ENCODE measurements at places on chromosomes 4 and X.

DNA sequence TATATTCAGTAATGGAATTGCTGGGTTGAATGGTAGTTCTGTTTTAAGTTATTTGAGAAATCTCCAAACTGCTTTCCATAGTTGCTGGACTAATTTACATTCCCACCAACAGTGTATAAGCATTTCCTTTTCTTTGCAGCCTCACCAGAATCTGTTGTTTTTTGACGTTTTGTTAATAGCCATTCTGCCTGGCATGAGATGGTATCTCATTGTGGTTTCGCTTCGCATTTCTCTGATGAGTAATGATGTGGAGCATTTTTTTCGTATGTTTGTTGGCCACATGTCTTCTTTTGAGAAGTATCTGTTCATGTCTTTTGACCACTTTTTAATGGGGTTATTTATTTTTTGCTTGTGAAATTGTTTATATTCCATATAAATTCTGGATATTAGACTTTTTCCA, 13.6 kb upstream of the MAGED4B start:
- no peak for DNase-seq

GRCh38 chr4:141571362-141571761, 65.0 kb upstream of the IL15 start:
- no peak for DNase-seq

DNA sequence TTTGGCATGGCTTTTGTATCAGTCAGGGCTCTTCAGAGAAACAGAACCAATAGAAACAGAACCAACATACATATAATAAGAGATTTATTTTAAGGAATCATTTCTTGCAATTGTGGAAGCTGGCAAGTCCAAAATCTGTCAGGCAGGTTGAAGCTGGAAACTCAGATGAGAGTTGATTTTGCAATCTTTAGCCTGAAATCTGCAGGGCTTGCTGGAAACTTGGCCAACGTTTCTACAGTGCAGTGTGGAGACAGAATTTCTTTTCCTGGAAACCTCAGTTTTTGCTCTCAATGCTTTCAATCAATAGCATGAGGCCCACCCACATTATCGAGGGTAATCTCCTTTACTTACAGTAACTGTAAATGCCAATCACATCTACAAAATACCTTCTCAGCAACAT, 45.4 kb downstream of the COMMD8 start:
- DNase-seq: no peak

- DNase-seq: no peak
These were observed 792 bp downstream of the SLC10A4 start for GRCh38 chr4:48483777-48484493.

DNA sequence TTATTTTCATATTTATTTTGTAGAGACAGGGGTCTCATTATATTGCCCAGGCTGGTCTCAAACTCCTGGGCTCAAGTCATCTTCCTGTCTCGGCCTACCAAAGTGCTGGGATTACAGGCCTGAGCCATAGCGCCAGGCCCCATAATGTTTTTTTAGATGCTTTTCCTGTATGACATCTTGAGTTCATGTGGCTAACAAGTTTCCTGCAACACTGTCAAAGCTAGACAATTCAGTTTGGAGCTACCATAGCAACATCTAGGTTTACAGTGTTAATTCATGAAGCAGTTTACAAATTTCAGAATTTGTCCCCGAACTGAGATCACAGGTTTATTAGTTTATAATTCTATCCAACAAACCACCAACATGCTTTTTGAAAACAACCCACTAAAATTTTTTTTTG, 6.4 kb upstream of the IL13RA2 start:
- DNase-seq: no peak

DNA sequence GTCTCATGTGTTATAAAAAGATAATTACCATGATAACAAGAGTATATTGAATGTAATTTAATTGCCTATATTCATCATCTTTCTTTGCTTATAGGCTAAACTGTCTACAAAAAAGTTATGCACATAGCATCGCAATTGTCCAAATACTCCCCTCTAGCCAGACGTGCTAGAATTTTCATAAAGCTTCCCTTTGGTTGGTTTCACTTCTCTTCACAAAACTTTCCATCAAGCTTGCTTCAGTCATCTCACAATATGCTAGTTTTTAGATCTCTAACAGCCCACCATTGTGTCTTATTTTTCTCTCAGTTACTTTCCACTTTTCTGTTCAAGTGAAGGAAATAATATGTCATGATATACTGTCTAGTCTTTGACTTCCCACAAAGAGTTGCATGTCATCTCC, 448.3 kb upstream of the SPANXN1 start:
- DNase-seq: no peak

GRCh38 chr4:169885893-169886292, 128.1 kb upstream of the HPF1 start:
- no peak for DNase-seq

GRCh38 chr4:176002007-176002613, 63.5 kb upstream of the WDR17 start:
- no peak for DNase-seq

GRCh38 chr4:98006060-98006459, 137.2 kb downstream of the STPG2 start:
- no peak for DNase-seq

DNA sequence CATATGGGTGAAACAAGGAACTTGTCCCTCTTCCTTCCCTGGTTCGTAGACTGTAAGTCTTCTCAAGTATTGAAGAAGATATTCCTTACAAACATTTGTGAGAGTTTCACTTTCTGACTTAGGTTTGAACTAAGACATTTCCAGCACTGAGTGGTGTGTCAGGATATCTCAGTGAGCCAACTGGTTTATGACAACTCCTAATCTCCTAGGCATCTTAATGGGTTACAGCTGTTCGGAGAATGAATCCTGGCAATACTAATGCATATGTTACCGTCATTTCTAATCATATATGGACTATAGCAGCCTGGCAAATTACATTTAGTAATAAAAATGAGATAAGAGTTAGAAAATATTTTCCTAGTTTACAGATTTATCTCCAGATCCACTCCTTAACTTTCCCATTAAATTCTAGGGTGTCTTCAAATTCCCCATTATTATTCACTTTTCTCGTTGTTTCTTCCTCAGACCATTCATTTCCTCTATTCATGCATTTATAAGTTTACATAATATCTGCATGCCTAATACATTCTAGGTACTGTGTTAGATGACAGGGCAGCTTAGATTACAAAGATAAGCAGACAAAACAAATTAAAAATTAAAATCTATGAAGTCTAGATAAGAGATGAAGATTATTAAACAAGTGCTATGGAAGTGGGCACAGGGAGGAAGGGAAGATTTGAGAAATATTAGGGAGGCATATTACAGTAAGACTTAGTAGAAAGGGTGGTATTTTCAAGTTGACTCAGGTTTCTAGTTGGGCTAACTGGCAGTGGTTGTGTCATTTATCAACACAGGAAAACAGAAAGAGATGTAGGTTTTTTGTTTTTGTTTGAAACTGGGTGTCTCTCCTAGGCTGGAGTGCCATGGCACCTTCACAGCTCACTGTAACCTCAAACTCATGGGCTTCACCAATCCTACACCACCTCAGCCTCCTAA, 173.9 kb downstream of the WDFY3 start:
- DNase-seq: no peak

- DNase-seq: no peak
These were observed 1.3 kb downstream of the TACC3 start for GRCh38 chr4:1722551-1723118.

DNA sequence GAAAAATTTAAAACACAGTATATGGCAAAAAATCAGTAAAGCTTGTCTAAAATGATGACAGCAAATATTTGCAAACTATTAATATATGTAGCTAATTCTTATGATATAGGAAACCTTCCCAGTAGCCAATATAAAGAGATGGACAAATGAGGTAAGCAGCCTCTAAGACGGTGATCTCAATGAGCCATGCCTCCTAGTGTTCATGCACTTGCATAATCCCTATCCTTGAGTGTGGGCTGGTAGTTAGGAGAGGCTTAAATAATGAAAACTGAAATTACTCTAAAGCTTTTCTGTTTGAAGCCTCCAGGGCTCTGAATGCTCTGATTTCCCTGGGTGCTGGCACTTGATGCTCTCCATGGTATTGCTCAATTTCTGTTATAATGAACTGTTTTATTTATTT, 24.6 kb upstream of the ARMCX4 start:
- DNase-seq: no peak

DNA sequence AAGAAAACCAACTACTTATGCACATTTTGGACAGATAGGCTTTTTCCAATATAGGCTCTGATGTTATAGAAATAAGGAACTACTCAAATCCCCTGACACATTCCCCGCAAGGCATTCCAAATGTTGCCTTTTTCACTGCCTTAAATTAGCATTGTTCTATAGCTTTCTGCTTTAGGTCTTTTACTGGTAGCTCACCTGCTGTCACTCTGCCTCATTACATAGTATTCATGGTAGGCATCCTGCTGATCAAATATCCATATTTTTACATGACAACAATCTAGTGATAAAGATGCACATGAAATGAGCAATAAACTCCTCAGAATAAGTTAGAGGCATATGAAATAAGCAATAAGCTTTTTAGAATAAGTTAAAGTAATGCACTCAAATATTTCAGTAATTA, 542.7 kb downstream of the FAM133A start:
- DNase-seq: no peak

DNA sequence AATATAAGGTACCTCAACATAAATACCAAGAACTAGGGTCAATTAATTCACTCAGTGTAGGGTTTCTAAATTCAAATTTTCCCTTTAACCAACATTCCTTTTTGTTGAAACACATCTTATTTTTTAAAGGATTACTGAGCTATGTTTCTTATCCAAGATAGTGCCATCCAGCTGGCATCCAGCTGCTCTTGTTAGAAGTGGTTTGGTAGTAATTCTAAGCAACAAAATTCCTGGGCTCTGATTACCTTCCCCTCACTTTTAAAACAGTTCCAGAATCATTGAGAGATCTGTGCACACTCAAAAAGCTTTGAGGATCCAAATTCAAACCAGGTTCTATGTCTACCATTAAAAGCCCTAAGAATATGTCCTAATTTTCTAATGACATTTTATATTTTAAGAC, 583.7 kb downstream of the TRIML1 start:
- DNase-seq: no peak

Measured in stimulated activated CD4-positive, alpha-beta T cell treated with anti-CD3 and anti-CD28 coated beads, TNF-alpha, amount 100 ng/mL, for 24 hours (primary cell).